ENCODE measurements at places on chromosomes 12 and 14. TPM values are rescaled to one million over a fixed set of nuclear protein-coding genes. Genes with fewer than 3 reads are reported as not detected.

GRCh38 chr14:93727039-93727740 lies 61.1 kb downstream of the PRIMA1 start:
- DNase-seq = no peak

- peak; percentile 81 for DNase-seq
Observed at GRCh38 chr12:108803428-108804105, 53.8 kb downstream of the SSH1 start.

DNA sequence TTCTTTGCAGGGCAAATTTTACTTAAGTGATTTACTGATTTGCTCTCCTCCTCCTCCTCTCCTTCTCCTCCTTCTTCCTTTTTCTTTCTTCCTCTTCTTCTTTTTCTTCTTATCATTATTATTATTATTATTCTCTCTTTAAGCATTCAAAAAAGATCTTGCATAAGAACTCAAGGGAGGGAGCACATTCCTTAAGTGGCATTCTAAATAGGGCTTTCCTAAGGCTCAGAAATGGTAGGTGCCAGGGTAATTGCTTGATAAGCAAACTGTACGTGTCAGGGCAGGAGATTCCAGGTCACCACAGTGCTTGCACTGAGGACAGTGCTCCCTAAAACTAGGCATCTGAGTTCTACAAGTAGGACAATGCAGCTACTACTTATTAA lies 92.4 kb downstream of the SPTSSA start:
- no peak for DNase-seq

DNA sequence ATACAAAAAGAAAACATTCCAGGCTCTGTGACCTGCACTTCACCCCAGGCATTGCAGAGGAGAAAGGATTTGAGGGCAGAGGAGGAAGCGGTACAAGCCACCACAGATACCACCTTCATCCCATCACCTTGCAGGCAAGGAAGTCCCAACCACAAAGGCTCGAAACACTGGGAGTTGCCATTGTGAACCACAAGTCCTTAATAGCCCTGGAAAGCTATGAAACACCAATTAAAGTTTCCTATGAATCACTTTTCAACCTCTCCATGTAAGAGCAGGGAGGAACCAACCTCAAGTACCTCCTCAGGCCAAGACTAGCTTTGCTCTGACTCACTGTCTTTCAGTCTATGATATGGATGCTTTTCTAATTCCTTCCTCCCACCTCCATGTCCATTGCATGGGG lies 27.0 kb downstream of the MAP3K9 start:
- DNase-seq = peak; percentile 11

Gene KRT2
- 0.10 TPM for total RNA-seq

- DNase-seq = peak; percentile 19
Observed at GRCh38 chr12:132560364-132560613, 50.1 kb downstream of the LRCOL1 start.

Gene TOMM20L
- not detected for total RNA-seq

Gene HOXC4
- not detected for total RNA-seq

DNA sequence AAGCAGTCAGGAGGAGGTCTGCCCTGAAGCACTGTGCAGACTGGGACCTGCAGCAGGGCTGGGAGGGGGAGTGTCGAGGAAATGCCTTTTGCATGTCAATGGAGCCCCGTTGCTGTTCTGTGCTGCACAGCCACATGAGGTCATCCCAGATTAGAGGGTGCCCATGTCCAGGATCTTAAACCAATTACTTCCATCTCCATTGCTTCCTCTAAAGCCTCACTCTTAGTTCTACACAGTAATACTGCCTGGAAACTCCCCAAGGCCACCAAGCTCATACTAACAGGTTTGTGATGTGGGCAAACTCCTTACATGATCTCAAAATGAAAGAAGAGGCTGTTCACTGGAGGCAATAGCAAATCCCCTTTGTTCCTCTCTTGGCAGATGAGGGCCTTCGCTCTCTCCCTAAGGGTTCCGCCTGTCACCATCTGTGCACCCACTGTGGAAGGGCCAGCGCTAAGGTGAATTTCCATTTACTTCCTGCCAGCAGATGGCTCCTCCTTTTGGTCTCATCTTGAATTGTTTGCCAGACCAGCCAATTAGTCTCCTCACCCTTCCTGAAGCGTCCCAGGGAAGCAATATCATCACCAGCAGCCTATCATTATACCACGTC lies 35.4 kb upstream of the LTA4H start:
- no peak for DNase-seq

Gene OVCH1
- total RNA-seq = not detected

- DNase-seq = no peak
Observed at GRCh38 chr12:5830111-5830510, 114.9 kb downstream of the ANO2 start.

DNA sequence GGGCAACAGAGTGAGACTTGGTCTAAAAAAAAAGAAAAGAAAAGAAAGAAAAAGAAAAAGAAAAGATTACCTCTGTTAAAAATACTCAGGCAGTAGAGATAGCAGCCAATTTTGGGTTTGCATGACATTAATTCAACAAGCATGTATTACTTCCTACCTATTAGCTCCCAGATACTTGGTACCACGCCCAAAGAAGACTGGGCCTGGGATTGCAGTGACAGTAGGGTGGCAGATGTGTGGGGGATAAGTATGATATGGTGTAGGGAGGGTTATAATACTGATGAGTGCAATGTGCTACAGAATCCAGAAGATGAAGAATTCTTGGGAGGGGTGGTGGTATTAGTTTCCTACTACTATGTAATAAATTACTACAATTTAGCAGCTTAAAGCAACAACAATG lies 46.4 kb upstream of the FOS start:
- DNase-seq = no peak

- no peak for DNase-seq
Observed at GRCh38 chr14:78683981-78684380, 513.8 kb downstream of the NRXN3 start.

Gene EID3
- total RNA-seq = 6.9 TPM

GRCh38 chr12:42759622-42760273 lies 170.2 kb upstream of the PRICKLE1 start:
- DNase-seq = no peak

Gene MORN3
- 3.5 TPM for total RNA-seq

DNA sequence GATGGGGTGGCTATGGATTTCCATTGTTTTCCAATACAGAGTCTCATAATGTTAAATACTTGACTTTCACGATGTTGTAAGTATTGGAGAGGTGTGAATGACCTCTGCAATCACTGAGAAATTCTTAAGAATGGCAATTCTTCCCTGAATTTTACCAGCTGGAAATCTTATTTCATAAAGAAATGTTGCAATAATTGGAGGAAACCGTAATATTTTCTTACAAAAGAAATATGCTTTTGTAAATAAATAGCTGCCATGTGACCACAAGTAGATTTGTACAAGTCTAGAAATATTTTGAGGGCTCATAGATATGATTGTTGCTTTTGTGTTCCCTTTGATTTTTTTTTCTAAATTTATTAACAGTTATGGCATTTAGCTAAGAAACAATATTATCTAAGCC lies 308.7 kb upstream of the ATP2B1 start:
- no peak for DNase-seq

GRCh38 chr12:15763328-15763727 lies 25.9 kb downstream of the EPS8 start:
- DNase-seq = no peak

DNA sequence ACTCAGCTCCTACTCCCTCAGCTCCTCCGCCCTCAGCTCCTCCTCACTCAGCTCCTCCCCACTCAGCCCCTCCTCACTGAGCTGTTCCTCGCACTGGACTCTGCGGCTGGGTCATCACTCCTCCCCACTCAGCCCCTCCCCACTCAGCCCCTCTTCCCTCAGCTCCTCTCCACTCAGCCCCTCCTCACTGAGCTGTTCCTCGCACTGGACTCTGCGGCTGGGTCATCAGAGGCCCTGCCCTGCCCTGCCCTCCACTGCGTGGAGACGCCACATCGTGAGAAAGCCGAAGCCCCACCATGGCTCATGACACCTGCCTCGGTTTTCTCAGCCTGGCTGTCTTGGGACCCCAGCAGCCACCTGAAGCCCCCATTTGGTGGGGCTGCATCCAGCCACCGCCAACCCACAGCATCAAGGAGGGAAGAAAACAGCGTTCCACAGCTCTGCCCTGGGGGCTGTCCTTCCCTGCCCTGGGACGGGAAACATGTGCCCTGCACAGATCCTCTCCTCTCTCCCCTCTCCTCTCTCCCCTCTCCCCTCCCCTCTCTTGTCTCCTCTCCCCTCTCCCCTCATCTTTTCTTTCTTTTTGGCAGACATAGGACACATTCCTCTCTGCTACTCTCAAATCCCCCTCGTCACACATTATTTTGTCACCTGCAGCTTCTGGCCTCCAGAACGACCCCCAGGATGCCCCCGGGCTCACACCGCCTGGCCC lies 17.7 kb downstream of the NOC4L start:
- no peak for DNase-seq

Gene MMP14
- total RNA-seq = 1.8 TPM
